ENCODE measurements at places on chromosomes 5 and 9.
A peak's percentile ranks its signal among the peaks of the same experiment; 100 is the strongest.

- DNase-seq: no peak
These were observed 9.9 kb upstream of the EGR1 start for GRCh38 chr5:138455232-138455930.

GRCh38 chr5:66796305-66797292 lies 200.4 kb downstream of the MAST4 start:
- peak; percentile 10 for DNase-seq

DNA sequence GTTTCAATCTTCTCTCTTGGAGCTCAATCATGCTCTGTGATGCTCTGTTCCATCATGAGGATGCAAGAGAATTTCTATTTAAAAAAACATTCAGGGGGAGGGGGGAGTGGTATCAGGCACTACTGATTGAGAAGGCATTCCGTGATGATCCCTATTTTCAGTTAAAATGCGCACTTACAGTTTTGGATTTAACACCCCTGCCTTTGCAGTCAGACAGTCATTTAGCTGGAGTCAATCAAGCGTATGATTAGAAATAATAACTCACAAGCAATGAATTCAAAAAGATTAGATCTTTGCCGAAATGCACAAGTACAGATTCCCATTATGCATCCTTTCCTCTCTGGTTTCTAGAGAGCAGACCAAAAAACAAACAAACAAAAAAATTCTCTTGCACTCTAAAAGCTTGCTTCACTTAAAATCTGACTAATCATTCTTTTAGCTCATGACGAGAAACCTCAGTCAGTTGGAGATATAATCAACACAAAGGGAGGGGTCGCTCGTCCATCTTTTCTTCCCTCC lies 55.4 kb downstream of the EFNA5 start:
- DNase-seq: peak; percentile 31

DNA sequence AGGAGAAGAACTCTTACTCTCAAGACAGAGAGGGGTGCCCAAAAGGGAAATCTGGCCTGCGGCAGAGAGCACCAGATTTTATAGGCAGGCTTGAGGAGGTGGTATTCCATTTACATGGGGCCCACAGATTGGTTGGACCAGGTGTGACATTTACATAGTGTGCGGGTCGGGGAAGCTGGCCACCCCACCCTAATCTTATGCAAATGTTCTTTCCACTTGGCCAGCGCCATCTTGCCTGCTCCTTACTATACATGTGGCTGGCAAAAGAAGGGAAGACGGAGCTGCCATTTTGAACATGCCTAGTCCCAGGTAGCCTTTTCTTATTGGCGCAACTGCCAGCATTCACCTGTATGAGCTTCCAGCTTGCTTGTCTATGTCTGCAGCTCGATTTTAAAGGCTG lies 34.8 kb downstream of the PLEKHG4B start:
- no peak for DNase-seq

GRCh38 chr5:143985832-143986515 lies 174.0 kb downstream of the HMHB1 start:
- peak; percentile 54 for DNase-seq

- DNase-seq: no peak
These were observed 21.4 kb downstream of the HSDL2 start for GRCh38 chr9:112401175-112401815.

- DNase-seq: no peak
These were observed 259.3 kb downstream of the CEMIP2 start for GRCh38 chr9:71509054-71509453.

GRCh38 chr9:70902692-70903131 lies 218.7 kb downstream of the TRPM3 start:
- DNase-seq: peak; percentile 91

DNA sequence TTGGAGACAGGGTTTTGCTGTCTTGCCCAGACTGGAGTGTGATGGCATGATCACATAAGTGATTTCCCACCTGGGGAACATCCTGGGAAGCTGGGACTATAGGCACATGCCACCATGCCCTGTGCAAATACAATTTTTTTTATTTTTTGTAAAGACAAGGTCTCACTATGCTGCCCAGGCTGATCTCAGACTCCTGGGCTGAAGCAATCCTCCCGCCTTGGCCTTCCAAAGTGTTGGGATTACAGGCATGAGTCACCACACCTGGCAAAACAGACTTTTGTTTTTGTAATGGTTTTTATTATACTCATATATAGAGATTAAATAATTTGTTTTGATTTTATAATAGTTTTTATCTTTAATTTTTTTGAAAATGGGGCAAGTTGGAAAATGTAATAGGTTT lies 14.7 kb downstream of the DNAJC25 start:
- no peak for DNase-seq

DNA sequence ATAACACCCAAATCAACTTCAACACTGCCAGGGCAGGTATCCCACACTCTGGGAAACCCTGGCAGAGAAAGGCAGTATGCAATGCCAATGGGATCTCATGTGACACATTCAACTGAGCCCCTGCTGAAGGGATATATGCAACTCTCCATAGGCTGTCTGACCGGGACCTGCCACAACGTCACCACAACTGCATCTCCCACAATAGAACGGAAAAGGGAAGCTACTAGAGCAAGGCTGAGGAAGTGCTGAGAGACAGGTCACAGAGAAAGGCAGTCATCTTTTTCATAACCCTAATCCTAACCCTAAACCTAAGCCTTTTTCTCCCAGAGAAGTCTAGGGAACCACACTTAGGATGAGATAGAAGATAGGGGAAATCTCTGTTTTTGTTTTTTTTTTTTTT lies 345.9 kb upstream of the CD180 start:
- DNase-seq: no peak

DNA sequence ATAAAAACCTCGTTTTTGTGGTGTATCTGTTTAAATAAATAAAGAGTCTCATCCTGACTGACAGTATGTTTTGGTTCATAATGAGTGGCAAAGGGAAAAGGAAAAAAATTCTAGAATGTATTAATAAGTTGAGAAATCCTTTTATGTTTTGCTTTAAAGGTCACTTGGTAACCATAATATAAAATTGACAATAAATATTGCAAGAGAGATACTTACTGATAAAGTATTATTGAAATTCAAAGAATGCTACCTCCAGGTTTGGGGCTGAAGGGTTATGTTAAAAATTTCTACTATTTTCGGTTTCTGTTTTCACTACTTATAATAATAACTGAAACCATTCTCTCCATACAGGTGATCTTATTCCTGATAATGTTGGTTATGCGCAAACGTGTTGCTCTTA lies 85.4 kb upstream of the FSD1L start:
- no peak for DNase-seq

GRCh38 chr9:32431940-32432555 lies 47.6 kb downstream of the ACO1 start:
- peak; percentile 79 for DNase-seq

GRCh38 chr5:23208959-23209431 lies 298.4 kb upstream of the PRDM9 start:
- peak; percentile 10 for DNase-seq

DNA sequence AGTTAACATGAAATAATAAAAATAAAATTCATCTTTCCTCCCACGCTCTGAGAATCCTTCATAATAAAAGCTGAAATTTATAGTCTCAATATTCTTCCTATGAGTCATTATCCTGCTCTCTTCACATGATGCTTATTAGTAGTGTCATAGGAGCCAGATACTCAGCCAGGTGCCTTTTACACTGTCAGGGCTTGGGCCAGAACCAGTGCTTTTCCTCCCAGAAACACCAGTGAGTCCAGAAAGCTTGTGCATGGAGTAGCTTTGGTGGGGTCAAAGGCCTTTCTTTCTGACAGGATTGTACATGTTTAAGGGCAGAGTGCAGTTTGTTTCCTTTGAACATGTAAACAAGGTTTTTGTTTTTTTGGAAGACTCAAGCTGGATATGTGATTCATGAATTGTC lies 6.8 kb downstream of the LSM11 start:
- DNase-seq: peak; percentile 17

- no peak for DNase-seq
These were observed 69.2 kb upstream of the SV2C start for GRCh38 chr5:76014005-76014404.

GRCh38 chr9:90964101-90965020 lies 162.7 kb downstream of the SYK start:
- no peak for DNase-seq

GRCh38 chr5:58795327-58795726 lies 212.5 kb downstream of the RAB3C start:
- no peak for DNase-seq

DNA sequence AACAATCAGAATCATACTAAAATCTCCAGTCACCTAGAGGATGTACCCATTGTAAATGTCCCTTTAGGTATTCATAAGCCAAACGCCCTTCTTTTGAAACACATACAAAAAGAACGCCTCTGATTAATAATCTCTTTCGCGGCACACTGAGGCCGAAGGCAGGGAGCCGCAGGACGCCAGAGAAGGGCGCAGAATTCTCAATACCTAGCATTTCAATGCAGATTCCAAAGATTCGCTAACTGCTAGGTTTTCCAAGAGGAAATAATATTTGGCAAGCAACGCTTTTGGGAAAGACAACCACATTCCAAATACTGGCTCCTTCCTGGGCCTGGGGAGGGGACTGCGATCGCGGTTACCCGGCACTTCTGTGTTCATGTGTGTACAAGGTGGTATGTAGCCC lies 203.3 kb downstream of the MEF2C start:
- DNase-seq: no peak

DNA sequence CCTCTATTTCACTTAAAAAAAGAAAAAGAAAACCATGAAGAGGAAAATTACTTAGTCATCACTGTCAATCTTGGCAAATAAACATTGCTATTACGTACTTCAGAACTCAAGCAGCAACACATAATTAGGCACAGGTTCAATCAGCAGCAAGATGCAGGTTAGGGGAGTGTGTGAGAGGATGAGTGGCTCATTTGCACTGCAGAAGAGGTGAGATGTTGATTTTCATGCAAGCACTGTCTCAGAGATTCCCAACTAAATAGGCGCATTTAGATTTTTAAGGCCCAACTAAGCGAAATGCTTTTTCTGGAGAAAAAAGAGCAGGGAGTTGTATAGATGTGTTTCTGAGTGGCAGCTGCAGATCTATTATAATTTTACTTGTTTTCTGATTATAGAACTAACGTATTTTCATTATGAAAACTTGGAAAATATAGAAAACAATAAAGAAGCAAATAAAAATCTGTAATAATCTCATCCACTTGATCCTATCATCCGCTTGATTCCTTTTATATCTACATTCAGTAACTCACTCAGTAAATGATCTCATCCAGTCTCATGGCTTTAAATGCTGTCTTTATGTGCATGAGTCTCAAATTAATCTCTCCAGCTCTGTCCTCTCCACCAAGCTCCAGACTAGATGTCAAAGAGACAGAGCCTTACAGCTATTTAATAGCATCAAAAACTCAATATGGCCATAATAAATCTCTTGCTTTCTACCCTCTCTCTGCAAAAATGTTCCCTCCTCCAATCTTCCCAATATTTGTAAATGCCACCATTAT lies 162.5 kb downstream of the ZNF462 start:
- DNase-seq: no peak

- no peak for DNase-seq
These were observed 23.2 kb upstream of the RCL1 start for GRCh38 chr9:4769321-4770080.

DNA sequence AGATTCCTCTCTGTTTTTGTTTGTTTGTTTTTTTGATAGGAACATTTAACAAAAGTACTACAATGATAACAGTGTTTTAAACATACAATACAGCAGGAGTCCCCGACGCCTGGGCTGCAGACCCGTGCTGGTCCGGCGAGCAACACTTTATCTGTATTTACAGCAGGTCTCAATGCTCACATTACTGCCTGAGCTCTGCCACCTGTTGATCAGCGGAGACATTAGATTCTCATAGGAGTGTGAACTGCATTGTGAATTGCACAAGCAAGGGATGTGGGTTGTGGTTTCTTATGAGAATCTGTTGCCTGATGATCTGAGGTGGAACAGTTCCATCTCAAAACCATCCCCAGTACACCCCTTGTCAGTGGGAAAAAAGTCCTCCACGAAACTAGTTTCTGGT lies 1068.5 kb upstream of the CDH10 start:
- no peak for DNase-seq

GRCh38 chr9:113895526-113895925 lies 19.4 kb downstream of the ZNF618 start:
- DNase-seq: peak; percentile 78

GRCh38 chr9:71363286-71363961 lies 242.0 kb upstream of the TRPM3 start:
- DNase-seq: peak; percentile 70

- peak; percentile 74 for DNase-seq
These were observed 145.4 kb upstream of the RAD23B start for GRCh38 chr9:107137495-107138202.

- DNase-seq: no peak
These were observed 66.4 kb downstream of the EBF1 start for GRCh38 chr5:159033351-159033657.

- DNase-seq: no peak
These were observed 15.9 kb downstream of the RLN2 start for GRCh38 chr9:5288591-5288990.

GRCh38 chr5:122471031-122471751 lies 159.2 kb downstream of the SNCAIP start:
- no peak for DNase-seq

- no peak for DNase-seq
These were observed 28.0 kb upstream of the LRRC14B start for GRCh38 chr5:163338-163620.
